ENCODE measurements at places on chromosomes 4 and X.

- no peak for DNase-seq
These were observed 66.1 kb downstream of the NR3C2 start for GRCh38 chr4:148376151-148376550.

DNA sequence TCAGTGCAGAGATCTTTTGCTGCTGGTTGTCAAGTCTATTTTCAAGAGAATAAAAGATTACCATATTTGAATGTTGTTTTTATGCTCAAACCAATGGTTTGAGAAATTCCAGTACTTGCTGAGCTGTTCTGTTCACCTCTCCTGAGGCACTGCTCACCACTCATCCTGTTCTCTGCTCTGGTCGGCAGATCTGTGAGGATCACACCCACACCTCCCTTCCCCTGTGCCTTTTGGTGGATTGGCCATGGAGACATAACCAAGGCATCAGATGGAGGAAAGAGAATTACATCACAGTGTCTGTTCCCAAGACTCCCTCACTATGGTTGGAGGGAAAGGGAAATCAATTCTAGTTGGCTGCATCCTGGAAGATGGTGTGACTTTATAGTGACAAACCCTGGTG is 391.6 kb downstream of the ARHGAP24 start:
- no peak for DNase-seq

- no peak for DNase-seq
These were observed 200.0 kb upstream of the FTHL17 start for GRCh38 chrX:31271615-31272471.

DNA sequence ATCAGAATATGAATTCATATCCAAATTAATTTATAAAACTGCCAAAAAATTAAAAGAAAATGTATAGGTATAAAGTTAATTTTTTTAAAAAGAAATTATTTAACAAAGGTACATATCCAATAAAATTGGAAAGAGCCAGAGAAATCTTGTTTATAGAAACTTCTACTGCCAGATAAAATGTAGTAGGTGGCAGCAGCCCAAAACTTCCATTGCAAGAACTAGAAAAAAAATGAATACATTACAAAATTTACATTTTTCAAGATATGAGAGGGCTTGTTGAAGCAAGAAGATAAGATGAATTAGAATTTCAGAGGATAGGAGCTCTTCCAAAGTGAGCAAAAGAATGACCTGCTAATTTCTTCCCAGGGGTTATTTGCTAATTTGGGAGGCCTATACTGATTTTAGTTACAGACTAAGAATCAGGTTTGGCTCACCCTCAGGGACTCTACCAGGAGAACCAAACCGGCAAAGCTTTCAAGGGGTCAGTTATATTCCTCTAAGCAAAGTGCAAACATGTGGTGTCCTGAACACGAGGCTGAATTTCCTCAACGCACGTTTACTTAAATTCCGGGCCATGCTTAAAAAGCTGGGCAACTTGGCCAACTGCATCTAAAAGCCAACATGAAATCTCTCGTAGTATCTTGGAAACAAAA is 17.5 kb downstream of the ANKRD50 start:
- no peak for DNase-seq

DNA sequence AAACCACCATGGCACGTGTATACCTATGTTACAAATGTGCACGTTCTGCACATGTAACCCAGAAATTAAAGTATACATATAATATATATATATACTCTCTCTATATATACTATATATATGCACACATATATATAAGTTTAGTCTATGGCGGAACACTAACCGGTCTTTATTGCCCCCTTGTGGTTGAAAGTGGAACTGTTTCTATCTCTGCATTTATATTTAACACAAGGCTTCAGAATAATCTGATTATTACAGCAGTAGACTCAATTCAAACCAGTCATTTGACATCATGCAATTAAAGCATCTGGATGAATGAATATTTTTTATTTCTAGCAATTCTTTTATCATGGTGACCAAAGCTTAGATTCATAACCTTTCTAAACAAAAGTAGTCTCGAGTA is 14.6 kb downstream of the RAB9B start:
- peak; percentile 71 for DNase-seq

DNA sequence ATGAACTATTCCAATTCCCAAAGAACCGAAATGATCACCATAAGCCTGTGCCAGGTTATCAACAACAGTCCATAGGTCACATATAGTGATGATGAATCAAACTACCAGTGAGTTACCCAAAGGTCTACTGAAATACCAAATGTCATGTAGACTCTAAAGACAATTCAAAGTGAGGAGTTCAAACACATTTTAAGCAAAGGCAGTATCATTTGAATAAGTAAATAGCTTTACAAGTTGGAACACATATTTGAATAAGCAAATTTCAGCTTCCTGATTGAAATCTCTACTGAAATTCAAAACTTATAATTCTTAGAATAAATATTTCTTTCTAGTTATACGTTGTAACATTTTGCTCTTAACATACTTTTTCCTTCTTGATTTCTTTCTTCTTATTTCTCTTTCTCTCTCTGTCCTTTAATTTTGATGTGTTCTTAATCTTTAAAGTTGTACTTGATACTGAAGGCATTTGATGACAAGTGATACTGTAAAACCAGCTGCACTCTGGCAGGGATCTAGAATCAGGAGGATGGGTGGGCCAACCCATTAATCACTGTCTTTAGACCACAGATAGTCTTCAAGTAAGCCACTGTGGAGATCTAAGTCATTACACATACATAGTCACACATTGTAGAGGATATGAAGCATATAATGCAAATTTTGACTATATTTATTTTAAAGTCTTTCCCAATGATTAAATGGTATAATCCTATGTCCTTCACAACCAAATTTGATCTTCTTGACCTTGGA is 34.5 kb downstream of the GABRA4 start:
- DNase-seq, result no peak

- no peak for DNase-seq
These were observed 16.8 kb downstream of the ARHGEF38 start for GRCh38 chr4:105569057-105569865.

- no peak for DNase-seq
These were observed 89.4 kb upstream of the IL13RA1 start for GRCh38 chrX:118637997-118638396.

DNA sequence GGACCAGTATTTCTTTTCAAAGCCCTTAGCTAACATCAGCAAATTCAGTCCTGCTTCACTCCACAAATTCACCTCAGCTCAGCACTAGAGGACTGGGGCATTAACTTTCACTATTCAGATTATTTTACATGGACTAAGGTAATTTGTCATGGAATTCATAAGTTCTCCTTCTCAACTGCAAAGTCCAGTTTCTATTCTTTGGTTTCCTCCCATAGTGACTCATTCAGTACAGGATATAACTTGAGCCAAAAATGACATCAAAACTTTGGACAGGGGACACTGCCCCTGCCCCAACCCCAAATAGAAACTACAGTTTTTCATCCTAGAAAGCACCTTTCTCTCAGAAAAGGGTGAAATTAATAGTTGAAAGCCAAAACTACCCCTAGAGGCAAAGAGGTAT is 52.7 kb downstream of the COX7B2 start:
- DNase-seq, result no peak

GRCh38 chr4:151559595-151559994 is 150.6 kb downstream of the FHIP1A start:
- DNase-seq, result no peak

- DNase-seq, result no peak
These were observed 2.6 kb downstream of the NSD2 start for GRCh38 chr4:1873776-1874175.

- DNase-seq, result no peak
These were observed 61.7 kb downstream of the HAND2 start for GRCh38 chr4:173468314-173468713.

- DNase-seq, result no peak
These were observed 588 bp downstream of the ART3 start for GRCh38 chr4:76074993-76075600.

DNA sequence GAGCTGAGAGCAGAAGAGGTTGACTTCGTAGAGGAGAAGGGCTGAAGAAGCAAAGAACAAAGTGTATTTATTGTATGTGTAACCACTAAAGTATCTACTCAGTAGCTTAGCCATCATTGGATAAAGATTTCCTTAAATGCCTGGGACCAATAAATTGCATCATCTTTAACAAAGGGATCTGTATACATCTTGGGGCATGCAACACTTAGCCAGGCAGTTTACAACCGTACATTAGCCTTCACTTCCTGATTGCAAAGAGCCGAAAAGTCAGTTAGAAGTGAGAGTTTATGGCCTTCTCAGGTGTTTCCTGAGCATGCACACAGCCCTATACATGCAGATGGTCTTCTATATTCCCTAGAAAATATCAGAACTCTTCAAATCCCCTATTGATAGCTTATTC is 68.0 kb upstream of the MAGED1 start:
- DNase-seq, result peak; percentile 24

DNA sequence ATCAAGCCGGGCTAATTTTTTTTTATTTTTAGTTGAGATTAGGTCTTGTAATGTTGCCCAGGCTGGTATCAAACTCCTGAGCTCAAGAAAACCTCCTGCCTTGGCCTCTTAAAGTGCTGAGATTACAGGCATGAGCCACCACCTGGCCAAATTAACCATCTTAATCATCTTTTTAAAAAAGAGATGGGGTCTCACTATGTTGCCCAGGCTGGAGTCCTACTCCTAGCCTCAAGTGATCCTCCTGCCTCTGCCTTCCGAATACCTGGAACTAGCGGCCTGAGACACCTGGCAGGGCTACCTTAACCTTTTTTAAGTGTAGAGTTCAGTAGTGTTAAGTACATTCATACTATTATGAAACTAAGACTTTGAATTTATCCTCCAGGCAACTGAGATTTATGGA is 1.7 kb upstream of the RPS3A start:
- no peak for DNase-seq

GRCh38 chr4:188275686-188276085 is 136.4 kb downstream of the TRIML1 start:
- no peak for DNase-seq

DNA sequence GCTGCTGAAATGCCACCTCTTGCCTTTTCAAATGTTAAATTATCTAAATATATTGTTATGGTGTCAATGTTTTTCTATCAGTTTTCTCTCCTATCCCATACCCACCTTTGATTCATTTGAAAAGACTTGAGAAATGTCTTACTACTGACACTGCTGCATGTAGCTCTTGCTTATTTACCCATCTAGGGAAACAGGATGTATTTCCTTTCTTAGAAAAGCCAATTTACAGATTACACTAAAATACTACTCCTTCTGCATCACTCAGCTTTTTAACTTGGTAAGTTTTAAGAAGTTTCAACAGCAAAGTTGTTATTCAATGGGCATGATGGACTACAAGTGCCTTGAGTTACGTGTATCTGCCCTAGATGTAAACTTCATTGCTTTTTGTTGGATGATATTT is 13.2 kb upstream of the KCNE5 start:
- DNase-seq, result no peak

- no peak for DNase-seq
These were observed 62.4 kb downstream of the ATXN3L start for GRCh38 chrX:13257223-13258051.

GRCh38 chrX:143429131-143429530 is 88.1 kb downstream of the SPANXN3 start:
- no peak for DNase-seq

GRCh38 chr4:35250331-35250730 is 994.0 kb downstream of the ARAP2 start:
- no peak for DNase-seq

DNA sequence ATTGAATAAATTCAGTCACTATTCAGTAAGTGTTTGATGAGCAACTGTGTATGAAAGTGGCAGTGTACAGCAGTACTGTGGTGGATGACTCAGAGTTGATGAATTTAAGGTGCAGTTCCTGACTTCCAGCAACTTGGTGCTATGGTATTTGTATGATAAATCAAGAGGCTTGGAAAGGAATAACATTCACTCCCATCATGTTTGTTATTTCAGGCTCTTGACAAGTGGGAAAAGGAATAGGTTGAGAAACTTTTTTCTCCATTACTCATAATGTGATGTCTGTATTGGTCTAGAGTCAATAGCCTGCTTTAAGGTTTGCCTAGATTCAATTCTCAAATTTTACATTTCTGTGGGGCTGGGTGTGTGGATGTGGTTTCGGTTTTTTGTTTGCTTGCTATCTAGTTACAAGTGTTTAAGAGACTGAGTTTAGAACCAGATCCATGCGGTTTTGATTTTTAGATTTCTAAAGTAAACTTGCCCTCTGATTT is 35.1 kb upstream of the CYP2U1 start:
- no peak for DNase-seq

- no peak for DNase-seq
These were observed 30.4 kb downstream of the SULT1B1 start for GRCh38 chr4:69730002-69730401.

- DNase-seq, result no peak
These were observed 56.7 kb upstream of the IRF2 start for GRCh38 chr4:184531008-184531407.

DNA sequence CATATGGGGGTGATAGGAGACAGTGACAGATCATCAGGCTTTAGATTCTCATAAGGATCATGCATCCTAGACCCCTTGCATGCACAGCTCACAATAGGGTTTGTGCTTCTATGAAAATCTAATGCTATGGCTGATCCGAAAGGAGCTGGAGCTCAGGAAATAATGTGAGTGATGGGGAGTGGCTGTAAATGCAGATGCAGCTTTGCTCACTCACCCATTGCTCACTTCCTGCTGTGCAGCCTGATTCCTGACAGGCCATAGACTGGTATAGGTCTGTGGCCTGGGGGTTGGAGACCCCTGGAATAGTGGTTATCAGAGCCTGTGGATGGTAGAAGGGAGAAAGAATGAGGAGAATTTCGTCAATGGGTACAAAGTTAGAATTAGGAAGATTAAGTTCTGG is 2751.1 kb downstream of the ARAP2 start:
- no peak for DNase-seq

DNA sequence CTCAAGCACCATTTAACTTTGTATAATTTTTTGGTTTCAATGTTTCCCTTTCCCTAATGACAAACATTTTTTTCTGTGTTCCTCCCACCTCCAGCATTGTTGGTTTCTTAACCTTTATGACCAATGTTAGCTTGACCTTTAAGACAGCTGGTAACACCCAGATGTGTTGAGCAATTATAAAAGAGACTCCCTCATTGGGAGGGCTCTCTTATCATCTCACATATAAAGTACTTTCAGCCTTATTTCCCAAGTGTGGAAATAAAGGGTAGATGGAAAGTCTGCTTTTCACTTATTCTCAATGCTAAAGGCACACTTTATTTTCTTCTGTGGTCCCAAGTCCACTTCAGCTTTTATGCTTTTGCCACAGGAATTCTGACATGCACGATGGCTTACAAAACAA is 1420.4 kb downstream of the RAPGEF2 start:
- no peak for DNase-seq

GRCh38 chr4:37666625-37667071 is 19.5 kb downstream of the RELL1 start:
- no peak for DNase-seq

- DNase-seq, result no peak
These were observed 157.8 kb upstream of the TTC29 start for GRCh38 chr4:147103403-147103946.

GRCh38 chr4:74006009-74006476 is 7.6 kb upstream of the CXCL5 start:
- DNase-seq, result no peak

DNA sequence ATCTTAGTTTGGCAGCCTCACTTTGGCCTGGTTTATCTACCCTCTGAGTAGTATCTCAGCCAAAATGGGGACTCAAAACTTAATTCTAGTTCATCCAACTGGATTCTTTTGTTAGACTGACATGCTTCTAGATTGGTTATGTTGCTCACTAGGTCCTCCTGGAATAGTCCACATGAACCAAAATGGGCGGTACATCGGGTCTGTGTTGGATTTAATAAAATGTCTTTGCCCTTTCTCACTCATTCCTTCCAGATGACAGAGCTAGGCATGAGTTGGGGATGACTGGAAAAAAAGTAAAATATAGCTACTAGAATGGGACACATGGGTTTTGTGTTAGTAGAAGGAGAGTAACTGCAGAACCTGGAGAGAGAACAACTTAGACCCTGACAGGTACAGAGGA is 247.9 kb downstream of the CCSER1 start:
- DNase-seq, result no peak
